Stimulated activated CD8-positive, alpha-beta memory T cell treated with anti-CD3 and anti-CD28 coated beads, Interleukin-15, amount 100 ng/mL, for 4 hours (primary cell): ENCODE measurements at places on chromosomes 7 and 10.

DNA sequence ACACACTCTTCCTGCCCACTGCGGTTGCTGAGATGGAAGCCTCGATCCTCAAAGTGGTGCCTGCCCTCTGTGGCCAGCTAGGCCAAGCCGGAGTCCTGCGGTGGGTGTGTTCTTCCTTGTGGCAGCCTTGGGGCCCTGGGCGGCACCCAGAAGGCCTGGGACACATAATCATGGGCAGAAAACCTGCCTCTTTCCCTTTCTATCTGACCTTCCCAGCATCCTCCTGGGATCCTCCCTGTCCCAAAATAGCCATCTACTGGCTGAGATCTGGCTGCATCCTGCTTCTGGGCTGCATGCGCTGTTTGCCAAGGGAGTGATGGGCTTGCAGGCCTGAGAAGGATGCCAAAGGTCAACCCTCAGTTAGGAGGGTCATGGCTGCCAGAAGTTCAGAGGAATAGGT is 23.9 kb downstream of the COL13A1 start:
- DNase-seq, result no peak

DNA sequence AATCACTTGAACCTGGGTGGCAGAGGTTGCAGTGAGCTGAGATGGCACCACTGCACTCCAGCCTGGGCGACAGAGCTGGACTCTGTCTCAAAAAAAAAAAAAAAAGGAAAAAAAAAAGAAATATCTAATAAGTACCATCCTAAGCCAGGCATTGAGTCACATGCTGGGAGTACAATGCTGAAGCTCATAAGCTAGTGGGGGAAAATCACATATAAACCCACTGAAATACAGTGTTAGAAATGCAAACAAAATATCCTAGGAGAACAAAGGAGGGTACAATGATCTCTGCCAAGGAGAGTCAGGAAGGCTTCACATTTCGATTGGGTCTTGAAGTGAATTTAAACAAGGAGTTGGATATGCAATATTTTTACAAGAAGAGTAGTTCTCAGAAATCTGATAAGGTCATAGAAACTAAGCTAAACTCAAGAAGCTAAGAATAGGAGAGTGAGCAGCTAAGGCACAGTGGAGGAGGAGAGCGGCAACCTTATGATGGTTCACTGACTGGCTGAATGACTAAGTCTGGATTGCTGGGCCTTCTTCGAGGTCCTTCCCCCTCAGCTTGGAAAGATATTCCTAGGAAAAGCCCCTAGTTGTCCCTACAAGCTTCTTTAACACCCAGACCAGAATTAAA is 115.5 kb downstream of the PHTF2 start:
- DNase-seq, result no peak

DNA sequence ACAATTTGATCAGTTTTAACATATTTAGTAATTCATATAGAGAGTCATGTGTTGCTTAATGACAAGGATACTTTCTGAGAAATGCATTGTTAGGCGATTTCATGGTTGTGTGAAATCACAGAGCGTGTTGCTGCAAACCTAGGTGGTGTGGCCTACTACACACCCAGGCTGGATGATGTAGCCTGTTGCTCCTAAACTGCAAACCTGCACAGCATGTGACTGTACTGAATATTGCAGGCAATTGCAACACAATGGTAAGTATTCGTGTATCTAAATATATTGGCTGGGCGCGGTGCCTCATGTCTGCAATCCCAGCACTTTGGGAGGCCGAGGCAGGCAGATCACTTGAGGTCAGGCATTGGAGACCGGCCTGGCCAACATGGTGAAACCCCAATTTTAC is 73.7 kb upstream of the BAIAP2L1 start:
- no peak for DNase-seq

GRCh38 chr7:118259115-118259514 is 34.6 kb downstream of the ANKRD7 start:
- no peak for DNase-seq

GRCh38 chr10:59362144-59362958 is at the start of gene FAM13C:
Gene FAM13C (minus strand): TSS chr10:59362549. CDS start chr10:59362460, 89 bp downstream.
- no peak for DNase-seq
